ENCODE measurements at places on chromosomes 13 and 19.

DNA sequence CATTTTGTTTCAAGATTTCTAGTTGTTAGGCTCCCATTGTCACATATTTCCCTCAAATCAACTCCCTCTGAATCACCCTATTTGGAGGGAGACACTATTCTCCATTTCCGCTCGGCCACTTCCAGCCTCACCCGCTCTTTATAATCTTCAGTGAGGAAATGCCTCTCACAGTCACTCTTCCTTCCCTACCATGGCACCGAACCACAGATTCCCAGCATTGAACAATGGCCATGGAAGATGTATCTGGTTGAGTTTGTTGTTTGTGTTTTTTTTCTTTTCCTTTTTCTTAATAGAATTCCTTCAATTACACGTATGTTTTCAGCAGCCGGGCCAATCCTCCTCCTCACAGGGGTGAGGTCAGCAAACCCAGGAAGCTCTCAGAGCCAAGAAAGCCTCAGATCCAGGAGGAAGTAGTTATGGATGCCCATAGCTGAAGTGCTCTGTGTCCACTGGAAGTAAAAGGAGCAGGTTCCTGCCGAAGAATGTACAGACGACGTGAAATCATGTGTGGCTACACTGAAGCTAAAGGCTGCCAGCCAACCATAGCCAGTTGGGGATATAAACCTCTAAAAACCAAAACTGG, 472.1 kb downstream of the FOXO1 start:
- no peak for DNase-seq

GRCh38 chr19:49395581-49396407, 7.7 kb downstream of the KASH5 start:
- no peak for DNase-seq

DNA sequence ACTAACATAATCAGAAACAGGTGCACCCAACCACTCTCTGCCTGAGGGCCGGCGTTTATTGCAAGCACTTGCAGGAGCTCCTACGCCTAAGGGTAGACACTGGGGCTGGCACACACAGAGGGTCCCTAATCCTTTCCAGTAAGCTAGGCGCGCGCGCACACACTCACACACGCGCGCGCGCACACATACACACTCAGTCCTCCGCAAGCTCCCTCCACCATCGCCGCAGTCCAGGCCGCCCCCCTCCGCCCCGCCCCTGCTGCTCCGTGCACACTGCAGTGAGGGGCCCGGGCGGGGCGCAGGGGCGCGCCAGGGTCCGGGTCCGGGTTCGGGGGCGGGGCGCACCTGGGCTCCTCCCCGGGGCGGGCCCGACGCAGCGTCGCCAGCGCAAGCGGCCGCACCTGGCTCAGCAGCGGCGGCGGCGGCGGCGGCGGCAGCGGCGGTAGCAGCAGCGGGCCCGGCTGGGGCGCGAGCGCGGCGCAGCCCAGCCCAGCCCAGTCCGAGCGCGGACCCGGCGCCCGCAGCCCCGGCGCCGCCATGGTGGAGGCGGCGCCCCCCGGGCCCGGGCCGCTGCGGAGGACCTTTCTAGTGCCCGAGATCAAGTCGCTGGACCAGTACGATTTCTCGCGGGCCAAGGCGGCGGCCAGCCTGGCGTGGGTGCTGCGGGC, at the start of gene CAMSAP3:
CAMSAP3 (plus strand) TSS at position 398 of the 668 bp plus-strand sequence; CDS start at position 538, 140 bp downstream.
- DNase-seq = no peak

GRCh38 chr19:6710273-6711077, 10.0 kb downstream of the C3 start:
- no peak for DNase-seq

Data from activated naive CD4-positive, alpha-beta T cell (primary cell).